Activated T-helper 1 cell treated with Interleukin-2 at 50 U/mL for 16 hours (primary cell): ENCODE measurements at places on chromosomes 4 and X.

GRCh38 chrX:108734426-108734825 lies 1.9 kb downstream of the IRS4 start:
- DNase-seq: no peak

- DNase-seq: no peak
Measured at GRCh38 chr4:125421547-125421946, 106.8 kb downstream of the FAT4 start.

DNA sequence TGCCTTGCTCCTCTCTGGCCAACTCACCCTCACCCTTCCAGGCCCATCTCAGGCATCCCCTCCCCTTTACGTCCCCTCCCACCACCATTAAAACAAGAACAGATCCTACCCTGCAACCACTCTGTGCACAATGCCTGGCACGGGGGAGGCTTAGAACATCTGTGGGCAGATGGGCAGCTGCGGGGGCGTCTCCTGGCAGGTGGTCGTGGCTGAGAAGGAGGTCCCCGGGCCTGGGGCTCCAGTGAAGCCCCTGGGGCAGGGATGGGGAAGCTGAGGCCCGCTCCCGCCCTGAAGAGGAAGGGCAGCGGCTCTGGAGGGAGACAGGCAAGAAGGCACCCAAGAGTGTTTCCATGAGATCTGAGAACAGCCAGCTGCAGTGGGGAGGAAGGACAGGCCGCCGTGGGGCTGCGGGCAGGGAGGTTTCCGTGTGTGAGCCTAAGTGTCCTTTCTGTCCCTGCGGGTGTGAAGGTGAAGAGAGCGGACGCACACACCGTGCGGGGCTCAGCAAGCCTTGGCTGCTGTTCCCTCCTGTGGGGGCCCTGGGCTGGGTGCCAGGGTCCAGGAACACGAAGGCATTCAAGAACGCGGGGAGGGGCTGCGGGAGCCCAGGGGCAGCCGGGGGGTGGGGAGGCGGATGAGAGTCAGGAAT lies 7.8 kb upstream of the TBC1D14 start:
- no peak for DNase-seq

- DNase-seq: no peak
Measured at GRCh38 chr4:126897038-126897437, 735.7 kb upstream of the INTU start.
